ENCODE measurements at places on chromosomes 7 and 10. TPM values are rescaled to one million over a fixed set of nuclear protein-coding genes. Genes with fewer than 3 reads are reported as not detected.
A peak's percentile ranks its signal among the peaks of the same experiment; 100 is the strongest.

Gene KCP
- total RNA-seq = 0.27 TPM

Gene WNT8B
- total RNA-seq = not detected

Gene ABCC2
- 1.0 TPM for total RNA-seq

Gene HOXA3
- 6.1 TPM for total RNA-seq

Gene GPR37
- not detected for total RNA-seq

Gene VSTM4
- 42.9 TPM for total RNA-seq

Gene SPDYE16
- total RNA-seq = not detected

Gene MARVELD1
- total RNA-seq = 6.0 TPM

Gene CNTNAP2
- not detected for total RNA-seq

Gene SGCE
- total RNA-seq = 94.7 TPM

Gene NAT16
- 0.29 TPM for total RNA-seq

- no peak overlapping the region for H3K27ac ChIP-seq
- no peaks in the 10 kb centered on the region for H3K36me3 ChIP-seq
- peak; percentile 5 for DNase-seq
- peak overlapping the region; percentile 24 for H3K4me3 ChIP-seq
Observed at GRCh38 chr10:116848032-116848943, 1.0 kb upstream of the ENO4 start.

- DNase-seq = no peak
- no peak overlapping the region for H3K4me3 ChIP-seq
- no peak overlapping the region for H3K27ac ChIP-seq
- H3K36me3 ChIP-seq = no peaks in the 10 kb centered on the region
- H3K4me1 ChIP-seq = peaks cover 20% of the 10 kb centered on the region
- no peaks in the 10 kb centered on the region for H3K27me3 ChIP-seq
Observed at GRCh38 chr10:69807122-69807521, 5.4 kb downstream of the COL13A1 start.

GRCh38 chr7:13563257-13563656 is 426.2 kb downstream of the ETV1 start:
- H3K27ac ChIP-seq = no peak overlapping the region
- no peaks in the 10 kb centered on the region for H3K27me3 ChIP-seq
- DNase-seq = no peak
- no peak overlapping the region for H3K4me3 ChIP-seq
- no peaks in the 10 kb centered on the region for H3K36me3 ChIP-seq

DNA sequence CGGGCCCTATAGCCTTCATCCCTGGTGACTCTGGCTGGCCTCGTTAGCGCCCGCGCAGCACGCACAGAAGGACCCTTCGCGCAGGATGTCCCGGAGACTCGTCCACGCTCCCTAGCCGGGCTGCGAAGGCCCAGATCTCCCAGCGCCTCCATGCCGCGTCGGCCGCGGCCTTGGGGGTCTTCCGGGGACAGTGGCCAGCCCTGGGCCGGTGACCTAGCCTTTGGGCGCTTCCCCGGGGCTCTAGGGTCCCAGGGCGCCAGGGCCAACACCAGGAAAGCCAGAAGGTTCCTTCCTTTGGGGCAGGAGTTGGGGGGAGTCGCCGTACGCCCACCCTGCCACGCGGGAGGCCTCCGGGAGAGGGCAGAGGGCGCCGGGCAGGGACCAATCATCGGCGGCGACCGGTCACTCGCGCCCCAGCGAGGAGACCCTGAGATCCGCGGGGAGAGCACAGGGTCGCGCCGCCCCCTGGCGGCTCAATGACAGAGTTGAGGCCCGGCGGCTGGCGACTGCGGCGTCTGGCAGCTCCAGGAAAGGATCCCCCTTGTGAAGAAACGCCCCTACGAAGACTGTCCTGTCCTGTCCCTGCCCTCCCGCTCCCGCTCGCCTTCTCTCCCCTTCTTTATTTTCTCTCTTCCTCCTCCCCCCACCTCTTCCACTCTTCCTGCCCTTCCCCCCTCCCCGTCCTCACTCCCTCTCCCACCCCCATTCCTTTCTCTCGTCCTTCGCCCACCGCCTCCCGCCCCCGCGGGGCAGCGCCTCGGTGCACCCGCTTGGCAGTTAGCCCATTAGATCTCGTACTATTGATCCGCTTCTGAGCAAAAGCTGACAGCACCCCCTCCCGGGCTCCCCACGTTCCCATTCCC is 62.3 kb upstream of the LBX1 start:
- no peak overlapping the region for H3K27ac ChIP-seq
- DNase-seq = peak; percentile 46
- H3K4me3 ChIP-seq = no peak overlapping the region
- peaks cover 5% of the 10 kb centered on the region for H3K27me3 ChIP-seq
- peaks cover 18% of the 10 kb centered on the region for H3K4me1 ChIP-seq
- no peaks in the 10 kb centered on the region for H3K36me3 ChIP-seq

DNA sequence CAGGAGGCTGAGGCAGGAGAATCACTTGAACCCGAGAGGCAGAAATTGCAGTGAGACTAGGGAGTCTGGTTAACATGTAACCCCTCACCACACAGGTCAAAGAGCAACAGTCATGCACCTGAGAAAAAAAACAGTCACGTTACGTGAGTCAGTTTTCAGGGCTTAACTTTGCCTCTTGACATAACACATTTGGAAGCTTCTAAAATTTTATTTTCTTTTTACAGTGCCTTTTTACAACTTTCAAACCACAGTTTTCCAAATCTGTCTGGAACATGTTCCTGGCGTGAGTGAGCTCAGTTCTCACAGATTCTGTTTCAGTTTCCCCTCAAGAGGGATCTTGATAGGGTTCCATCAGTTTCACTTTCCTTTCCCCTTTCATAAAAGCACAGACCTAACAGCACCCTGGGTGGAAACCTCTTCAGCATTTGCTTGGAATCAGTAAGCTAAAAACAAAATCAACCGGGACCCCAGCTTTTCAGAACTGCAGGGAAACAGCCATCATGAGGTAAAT is 4.4 kb downstream of the IFIT3 start:
- peaks cover 53% of the 10 kb centered on the region for H3K4me1 ChIP-seq
- H3K27ac ChIP-seq = peak overlapping the region; percentile 31
- H3K36me3 ChIP-seq = no peaks in the 10 kb centered on the region
- H3K27me3 ChIP-seq = no peaks in the 10 kb centered on the region

GRCh38 chr10:93131986-93132385 is 58.3 kb downstream of the CYP26A1 start:
- H3K36me3 ChIP-seq = no peaks in the 10 kb centered on the region
- no peaks in the 10 kb centered on the region for H3K27me3 ChIP-seq
- DNase-seq = no peak
- no peaks in the 10 kb centered on the region for H3K4me1 ChIP-seq

- H3K4me1 ChIP-seq = no peaks in the 10 kb centered on the region
- no peaks in the 10 kb centered on the region for H3K27me3 ChIP-seq
- no peaks in the 10 kb centered on the region for H3K36me3 ChIP-seq
- H3K4me3 ChIP-seq = no peak overlapping the region
- H3K27ac ChIP-seq = no peak overlapping the region
Observed at GRCh38 chr7:37665352-37666022, 18.1 kb upstream of the GPR141 start.

- no peaks in the 10 kb centered on the region for H3K4me1 ChIP-seq
- H3K27ac ChIP-seq = no peak overlapping the region
- H3K27me3 ChIP-seq = no peaks in the 10 kb centered on the region
- H3K36me3 ChIP-seq = no peaks in the 10 kb centered on the region
- peak; percentile 20 for DNase-seq
- H3K4me3 ChIP-seq = no peak overlapping the region
Observed at GRCh38 chr10:50367732-50368131, 116.4 kb upstream of the ASAH2 start.

DNA sequence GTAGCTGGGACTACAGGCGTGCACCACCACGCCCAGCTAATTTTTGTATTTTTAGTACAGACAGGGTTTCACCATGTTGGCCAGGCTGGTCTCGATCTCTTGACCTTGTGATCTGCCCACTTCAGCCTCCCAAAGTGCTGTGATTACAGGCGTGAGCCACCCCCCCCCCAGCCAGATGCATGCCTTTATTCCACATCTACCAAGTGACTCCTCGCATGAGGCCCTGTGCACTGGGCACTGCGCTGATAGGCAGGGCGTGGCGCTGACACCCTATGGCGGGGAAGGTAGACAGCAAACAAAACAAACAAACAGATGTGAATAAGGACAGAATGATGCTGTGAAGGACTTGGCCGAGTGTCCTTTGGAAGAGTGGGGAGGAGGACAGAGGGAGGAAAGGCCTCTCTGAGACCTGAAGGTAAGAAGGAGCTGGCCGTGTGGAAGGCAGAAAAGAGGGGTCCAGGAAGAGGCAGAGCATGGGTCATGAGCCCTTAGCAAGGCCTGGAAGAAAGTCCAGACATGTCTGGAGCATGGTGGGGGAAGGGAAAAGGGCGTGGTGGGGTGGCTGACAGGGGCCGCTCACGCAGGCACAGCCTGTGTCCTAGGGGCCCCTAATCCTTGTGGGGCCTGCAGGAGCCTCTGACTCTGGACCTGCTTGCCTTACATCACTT is 47.5 kb upstream of the CACUL1 start:
- H3K4me3 ChIP-seq = no peak overlapping the region
- H3K36me3 ChIP-seq = no peaks in the 10 kb centered on the region
- DNase-seq = no peak

GRCh38 chr7:105853931-105854419 is 22.4 kb downstream of the ATXN7L1 start:
- H3K27me3 ChIP-seq = no peaks in the 10 kb centered on the region
- no peaks in the 10 kb centered on the region for H3K4me1 ChIP-seq
- no peak overlapping the region for H3K4me3 ChIP-seq
- H3K27ac ChIP-seq = no peak overlapping the region
- H3K36me3 ChIP-seq = no peaks in the 10 kb centered on the region
- DNase-seq = no peak

- H3K27ac ChIP-seq = no peak overlapping the region
Observed at GRCh38 chr10:100347568-100348195, 649 bp downstream of the SCD start.

GRCh38 chr7:118327174-118327573 is 102.7 kb downstream of the ANKRD7 start:
- H3K27me3 ChIP-seq = no peaks in the 10 kb centered on the region
- H3K36me3 ChIP-seq = no peaks in the 10 kb centered on the region
- DNase-seq = no peak
- no peaks in the 10 kb centered on the region for H3K4me1 ChIP-seq
- H3K27ac ChIP-seq = no peak overlapping the region
- no peak overlapping the region for H3K4me3 ChIP-seq

DNA sequence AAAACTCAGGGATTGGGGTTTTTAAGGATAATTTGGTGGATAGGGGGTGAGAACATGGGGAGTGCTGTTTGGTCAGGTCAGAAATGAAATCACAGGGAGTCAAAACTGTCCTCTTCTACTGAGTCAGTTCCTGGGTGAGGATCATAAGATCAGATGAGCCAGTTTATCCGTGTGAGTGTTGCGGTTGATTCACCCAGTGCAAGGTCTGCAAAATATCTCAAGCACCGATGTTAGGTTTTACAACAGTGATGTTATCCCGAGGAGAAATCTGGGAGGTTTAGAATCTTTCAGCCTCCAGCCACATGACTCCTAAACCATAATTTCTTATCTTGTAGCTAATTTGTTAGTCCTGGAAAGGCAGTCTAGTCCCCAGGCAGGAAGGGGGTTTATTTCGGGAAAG is 31.7 kb upstream of the AGR2 start:
- H3K27ac ChIP-seq = no peak overlapping the region
- H3K27me3 ChIP-seq = no peaks in the 10 kb centered on the region
- no peaks in the 10 kb centered on the region for H3K36me3 ChIP-seq
- no peak overlapping the region for H3K4me3 ChIP-seq

GRCh38 chr7:32428546-32428945 is 61.6 kb downstream of the LSM5 start:
- H3K4me3 ChIP-seq = no peak overlapping the region
- no peak for DNase-seq
- H3K27me3 ChIP-seq = peaks cover 14% of the 10 kb centered on the region
- H3K4me1 ChIP-seq = no peaks in the 10 kb centered on the region

DNA sequence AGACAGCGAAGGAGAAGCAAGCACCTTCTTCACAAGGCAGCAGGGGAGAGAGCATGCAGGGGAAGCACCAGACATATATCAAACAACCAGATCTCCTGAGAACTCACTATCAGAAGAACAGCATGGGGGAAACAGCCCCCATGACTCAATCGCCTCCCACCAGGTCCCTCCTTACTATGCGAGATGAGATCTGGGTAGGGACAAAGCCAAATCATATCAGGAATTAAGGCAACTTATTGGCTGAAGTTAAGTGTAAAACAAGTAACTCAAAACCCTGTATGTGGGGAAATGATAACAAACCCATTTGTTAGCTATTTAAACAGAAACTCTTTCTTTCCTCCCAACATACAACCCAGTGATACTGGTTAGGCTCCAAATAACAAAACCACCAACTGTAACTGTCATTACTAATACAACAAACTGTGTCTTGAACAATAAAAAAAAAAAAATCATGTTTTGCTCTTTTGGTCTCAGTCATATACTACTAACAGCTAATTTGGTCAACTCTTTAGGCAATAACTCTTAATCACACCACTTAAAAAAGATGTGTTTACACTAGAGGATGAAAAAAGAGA is 57.8 kb downstream of the MINDY3 start:
- H3K27ac ChIP-seq = no peak overlapping the region
- H3K27me3 ChIP-seq = no peaks in the 10 kb centered on the region
- no peak overlapping the region for H3K4me3 ChIP-seq
- H3K4me1 ChIP-seq = no peaks in the 10 kb centered on the region

GRCh38 chr10:30792025-30792424 is 162.5 kb upstream of the LYZL2 start:
- H3K36me3 ChIP-seq = no peaks in the 10 kb centered on the region
- H3K27ac ChIP-seq = no peak overlapping the region
- no peaks in the 10 kb centered on the region for H3K27me3 ChIP-seq
- H3K4me1 ChIP-seq = no peaks in the 10 kb centered on the region

DNA sequence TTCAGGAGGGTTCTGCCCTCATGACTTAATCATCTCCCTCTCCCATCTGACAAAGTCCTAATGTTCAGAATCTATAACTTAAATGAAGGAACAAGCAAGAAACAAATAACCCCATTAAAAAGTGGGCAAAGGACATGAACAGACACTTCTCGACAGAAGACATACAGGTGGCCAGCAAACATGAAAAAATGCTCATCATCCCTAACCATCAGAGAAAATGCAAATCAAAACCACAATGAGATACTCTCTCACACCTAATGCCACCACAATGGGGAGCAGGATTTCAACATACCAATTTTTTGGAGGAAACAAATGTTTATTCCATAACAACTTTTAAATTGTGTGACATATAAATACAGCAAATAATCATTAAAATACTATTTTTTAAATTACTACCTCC is 3.0 kb upstream of the HTR7 start:
- no peak overlapping the region for H3K27ac ChIP-seq
- no peaks in the 10 kb centered on the region for H3K27me3 ChIP-seq
- H3K4me1 ChIP-seq = peaks cover 14% of the 10 kb centered on the region
- H3K36me3 ChIP-seq = no peaks in the 10 kb centered on the region
- H3K4me3 ChIP-seq = no peak overlapping the region

DNA sequence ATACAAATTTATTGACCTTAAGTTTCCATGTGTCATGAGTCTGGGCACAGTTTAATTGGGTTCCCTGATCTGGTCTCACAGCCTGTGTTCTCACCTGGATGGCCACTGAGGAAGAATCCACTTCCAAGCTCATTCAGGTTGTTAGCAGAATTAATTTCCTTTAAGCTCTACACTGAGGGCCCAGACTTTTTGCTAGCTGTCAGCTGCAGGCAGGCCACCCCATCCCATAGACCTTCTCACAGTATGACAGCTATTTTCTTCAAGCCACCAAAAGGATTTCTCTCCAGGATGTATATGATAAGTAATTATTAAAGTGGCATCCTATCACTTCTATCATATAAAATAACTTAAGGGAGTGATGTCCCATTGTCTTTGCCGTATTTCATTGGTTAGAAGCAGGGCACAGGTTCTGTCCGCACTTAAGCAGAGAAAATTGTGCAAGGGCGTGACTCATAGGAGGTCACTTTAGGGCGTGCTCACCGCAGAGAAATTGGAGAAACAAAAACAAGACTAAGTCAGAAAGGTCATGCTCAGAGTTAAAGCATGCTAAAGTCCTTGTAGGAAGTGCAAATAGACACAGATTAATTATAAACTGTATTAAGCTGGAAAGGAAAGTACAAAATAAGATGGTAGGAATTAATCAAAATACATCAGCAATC is 109.9 kb downstream of the AHR start:
- DNase-seq = peak; percentile 8
- H3K4me3 ChIP-seq = no peak overlapping the region
- H3K27me3 ChIP-seq = no peaks in the 10 kb centered on the region
- no peaks in the 10 kb centered on the region for H3K36me3 ChIP-seq
